Heart left ventricle (tissue), 16 donors: ENCODE measurements at places on chromosomes 3 and 15. TPM values are rescaled to one million over a fixed set of nuclear protein-coding genes. Genes with fewer than 3 reads are reported as not detected.

DNA sequence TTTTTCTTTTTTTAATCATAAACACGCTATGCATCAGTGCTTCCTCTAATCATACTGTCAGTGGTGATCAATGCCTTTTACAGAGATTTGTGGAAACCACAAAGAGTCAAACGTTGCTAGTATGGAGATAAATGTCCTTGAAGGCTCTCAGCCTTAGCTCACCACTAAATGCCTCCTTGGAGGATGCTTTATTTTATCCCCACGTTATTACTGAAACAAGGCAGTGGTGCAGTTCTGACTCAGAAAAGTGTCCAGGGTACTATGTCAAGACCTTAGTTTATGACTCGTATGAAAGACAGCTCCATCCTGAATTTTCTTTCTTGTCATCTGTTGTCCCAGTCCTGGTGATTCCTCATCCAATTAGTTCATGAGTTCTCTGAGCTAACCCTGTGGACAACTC, 1146.7 kb downstream of the IGSF11 start:
- no peaks in the 10 kb centered on the region for H3K27me3 ChIP-seq
- no peaks in the 10 kb centered on the region for H3K36me3 ChIP-seq
- no peak for DNase-seq
- no peak overlapping the region for H3K27ac ChIP-seq
- no peak overlapping the region for H3K4me3 ChIP-seq

GRCh38 chr3:196166741-196167140, 44.5 kb downstream of the ZDHHC19 start:
- no peak overlapping the region for H3K27ac ChIP-seq
- H3K4me1 ChIP-seq: no peaks in the 10 kb centered on the region

Gene KIF23
- 2.2 TPM for total RNA-seq

DNA sequence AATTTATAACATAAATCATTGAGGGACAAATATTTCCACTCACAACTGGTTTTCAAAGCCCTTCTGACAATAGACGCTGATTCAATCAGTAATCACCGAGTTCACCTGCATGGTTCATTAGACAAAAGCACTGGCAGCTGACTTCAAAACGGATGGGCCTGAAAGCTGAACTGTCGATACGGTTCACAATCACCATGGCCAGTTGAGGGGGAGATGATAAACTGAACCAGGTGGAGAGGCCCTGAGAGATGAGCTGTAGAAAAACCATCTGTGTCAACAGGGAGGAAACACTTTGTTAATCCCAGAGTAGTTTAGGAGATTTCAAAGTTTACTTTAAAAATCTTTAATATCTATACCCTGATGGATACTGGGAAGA, 75.0 kb downstream of the PEX5L start:
- H3K36me3 ChIP-seq: no peaks in the 10 kb centered on the region
- no peak for DNase-seq
- H3K4me1 ChIP-seq: no peaks in the 10 kb centered on the region
- H3K27me3 ChIP-seq: no peaks in the 10 kb centered on the region

Gene TEX55
- total RNA-seq: not detected

Gene SNX33
- total RNA-seq: 9.1 TPM
